ENCODE measurements at places on chromosomes 2 and 18. TPM values are rescaled to one million over a fixed set of nuclear protein-coding genes. Genes with fewer than 3 reads are reported as not detected.

- no peak for DNase-seq
These were observed 218.4 kb upstream of the TRIB2 start for GRCh38 chr2:12498286-12498685.

GRCh38 chr2:215680605-215681598, 245.0 kb upstream of the FN1 start:
- DNase-seq = no peak

Gene MYCN
- 9.1 TPM for total RNA-seq

DNA sequence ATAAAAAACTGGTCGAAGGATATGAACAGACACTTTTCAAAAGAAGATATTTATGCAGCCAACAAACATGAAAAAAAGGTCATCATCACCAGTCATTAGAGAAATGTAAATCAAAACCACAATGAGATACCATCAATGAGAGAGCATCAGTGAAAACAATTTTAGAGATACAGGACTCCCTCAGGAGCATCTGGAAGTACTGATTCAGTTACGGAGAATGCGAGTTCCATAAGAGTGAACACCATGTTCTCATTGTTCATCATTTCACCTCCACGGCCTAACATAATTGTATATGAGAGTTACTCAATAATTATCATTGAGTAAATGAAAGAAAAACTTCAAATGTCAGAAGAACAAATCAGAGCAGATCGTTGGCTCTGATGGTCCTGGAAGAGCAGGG, 140.9 kb upstream of the TANK start:
- DNase-seq = no peak

GRCh38 chr2:38552259-38552658, 50.5 kb downstream of the HNRNPLL start:
- DNase-seq = no peak

DNA sequence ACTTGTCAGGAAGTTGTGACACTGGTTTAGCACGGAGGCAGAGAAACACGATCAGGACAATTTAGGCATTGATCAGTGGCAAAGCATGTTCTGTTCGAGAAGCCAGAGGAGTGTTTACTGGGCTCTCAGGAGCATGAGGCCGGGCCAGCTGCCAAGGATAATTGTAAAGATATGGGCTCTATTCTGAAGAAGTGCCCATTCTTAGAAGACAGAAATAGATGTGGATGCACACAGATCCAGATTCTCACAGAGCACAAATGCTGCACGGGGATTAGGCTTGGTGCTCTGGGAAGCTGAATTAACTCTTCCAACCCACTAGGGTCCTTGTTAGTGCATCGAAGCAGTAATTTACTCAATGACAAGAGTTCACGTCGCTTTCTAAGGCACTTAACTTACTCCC, 16.2 kb downstream of the AFF3 start:
- no peak for DNase-seq

Gene PDIA6
- total RNA-seq = 72.8 TPM

Measured in dorsolateral prefrontal cortex (tissue), 122 donors.